Activated T-helper 9 cell treated with anti-CD3 and anti-CD28 coated beads, Interleukin-2, amount 50 U/mL, for 16 hours (primary cell): ENCODE measurements at places on chromosomes 5 and 9.

DNA sequence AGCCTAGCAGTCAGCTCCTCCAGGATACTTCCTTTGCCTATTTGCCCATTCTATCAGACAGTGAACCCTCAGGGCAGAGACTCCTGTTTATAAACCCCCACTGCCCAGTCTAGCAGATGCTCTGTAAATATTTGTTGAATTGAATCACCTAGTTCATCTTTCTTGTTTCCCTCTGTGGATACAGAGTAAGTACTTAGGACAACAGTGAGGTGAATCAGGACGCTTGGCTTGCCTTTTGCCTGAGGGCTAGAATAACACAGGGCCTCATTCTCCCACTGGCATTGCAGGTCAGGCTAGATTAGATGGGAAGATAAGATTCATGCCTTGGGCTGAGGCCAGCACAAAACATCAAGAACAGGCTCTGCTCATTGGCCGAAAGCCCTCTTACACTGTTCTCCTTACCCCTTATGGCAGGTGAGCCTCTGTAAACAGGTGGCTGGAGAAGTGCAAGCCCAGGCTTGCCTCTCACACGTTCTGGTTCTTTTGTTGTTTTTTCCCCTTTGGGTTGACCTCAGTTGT, 22.2 kb downstream of the TNFSF8 start:
- DNase-seq = no peak

DNA sequence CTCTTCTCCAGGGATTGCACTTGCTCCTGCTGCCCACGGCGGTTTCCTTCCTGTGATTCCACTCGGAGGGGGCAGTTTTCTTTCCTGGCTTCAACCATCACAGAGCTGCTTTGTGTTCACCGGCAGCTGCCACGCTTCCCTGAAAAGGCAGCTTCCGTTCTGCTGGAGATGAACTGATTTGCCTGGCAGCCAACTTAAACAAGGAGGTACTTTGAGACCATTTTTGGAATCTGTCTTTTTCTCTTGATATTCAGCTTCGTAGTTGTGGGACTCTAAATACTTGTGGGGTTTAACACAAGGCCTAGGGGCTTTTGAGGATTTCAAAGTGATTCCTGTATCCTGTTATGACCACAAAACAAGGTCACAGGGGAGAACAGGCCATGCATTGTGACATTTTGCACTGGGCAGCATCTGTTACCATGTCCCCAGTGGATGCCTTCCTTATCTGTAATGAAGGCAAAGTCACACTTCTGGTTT, 192.0 kb downstream of the MTRR start:
- no peak for DNase-seq

DNA sequence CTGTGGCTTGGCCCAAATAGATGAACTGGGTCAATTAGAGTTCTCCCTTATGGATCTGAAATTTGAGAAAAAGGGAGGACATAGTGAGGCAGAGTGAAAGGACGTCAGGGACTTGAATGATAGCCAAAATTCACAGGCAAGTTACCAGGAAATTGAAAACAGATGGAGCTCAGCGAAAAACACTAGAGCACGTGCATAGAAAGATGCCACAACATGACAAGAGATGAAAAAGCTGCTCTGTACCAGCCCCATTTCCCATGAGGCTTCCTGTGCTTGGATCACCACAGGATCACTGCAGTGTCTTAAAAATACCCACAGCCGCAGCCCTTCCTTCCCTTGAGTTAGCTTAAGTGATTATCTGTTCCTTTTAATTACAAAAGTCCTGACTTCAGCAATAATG, 39.0 kb upstream of the HOMER1 start:
- no peak for DNase-seq

GRCh38 chr9:82810915-82811314, 252.0 kb downstream of the RASEF start:
- DNase-seq = no peak

GRCh38 chr5:139994234-139994633, 48.9 kb downstream of the NRG2 start:
- no peak for DNase-seq

GRCh38 chr5:42021923-42022322, 96.8 kb downstream of the FBXO4 start:
- DNase-seq = no peak

- DNase-seq = no peak
These were observed 42.1 kb downstream of the CXXC5 start for GRCh38 chr5:139690064-139690802.

GRCh38 chr5:117590944-117591343, 1016.3 kb upstream of the SEMA6A start:
- no peak for DNase-seq

- no peak for DNase-seq
These were observed 52.8 kb downstream of the GDA start for GRCh38 chr9:72202009-72202408.

GRCh38 chr5:140018920-140019644, 24.0 kb downstream of the NRG2 start:
- no peak for DNase-seq

- DNase-seq = no peak
These were observed 8.9 kb upstream of the SMIM32 start for GRCh38 chr5:136201870-136202269.

DNA sequence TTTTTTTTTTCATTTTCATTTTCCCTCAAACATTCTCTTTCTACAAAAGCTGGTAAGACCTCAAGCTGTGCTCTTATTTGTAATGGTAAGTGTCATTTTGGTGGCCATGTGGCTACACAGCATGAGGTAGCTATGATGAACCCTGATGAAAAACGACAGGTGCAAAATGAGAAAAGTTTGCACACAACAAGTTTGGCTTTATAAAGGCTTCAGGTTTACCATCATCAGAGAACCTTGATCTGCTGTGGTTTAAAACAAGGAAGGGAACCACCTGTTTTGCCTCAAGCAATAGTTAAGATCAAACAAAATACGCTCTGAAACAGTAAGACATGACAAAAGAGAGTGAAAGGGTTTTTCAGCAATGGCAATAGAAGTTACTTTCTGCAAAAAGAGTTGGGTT, 1124.6 kb upstream of the ACO1 start:
- no peak for DNase-seq

GRCh38 chr5:129135633-129136032, 41.1 kb downstream of the ISOC1 start:
- DNase-seq = no peak

GRCh38 chr5:175461370-175461769, 17.0 kb upstream of the SFXN1 start:
- no peak for DNase-seq

DNA sequence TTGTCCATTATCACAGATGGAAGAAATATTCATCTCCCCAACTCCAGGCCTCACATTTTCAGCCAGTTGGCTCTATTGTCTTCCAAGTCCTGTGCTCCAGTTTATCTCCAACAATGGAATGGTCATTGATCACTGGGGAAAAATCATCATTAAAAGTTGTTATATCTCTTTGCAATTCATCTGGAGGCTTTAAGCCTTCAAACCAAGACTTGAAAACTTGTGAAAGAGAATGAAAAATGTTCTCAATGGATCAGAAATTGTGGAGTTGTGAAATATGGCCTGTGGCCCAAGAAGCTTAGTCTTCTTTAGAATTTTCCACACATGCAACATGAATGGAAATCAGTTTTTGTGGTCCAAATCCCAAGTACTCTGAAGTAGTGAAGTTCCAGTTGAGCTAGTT, 569.6 kb downstream of the EBF1 start:
- DNase-seq = no peak

DNA sequence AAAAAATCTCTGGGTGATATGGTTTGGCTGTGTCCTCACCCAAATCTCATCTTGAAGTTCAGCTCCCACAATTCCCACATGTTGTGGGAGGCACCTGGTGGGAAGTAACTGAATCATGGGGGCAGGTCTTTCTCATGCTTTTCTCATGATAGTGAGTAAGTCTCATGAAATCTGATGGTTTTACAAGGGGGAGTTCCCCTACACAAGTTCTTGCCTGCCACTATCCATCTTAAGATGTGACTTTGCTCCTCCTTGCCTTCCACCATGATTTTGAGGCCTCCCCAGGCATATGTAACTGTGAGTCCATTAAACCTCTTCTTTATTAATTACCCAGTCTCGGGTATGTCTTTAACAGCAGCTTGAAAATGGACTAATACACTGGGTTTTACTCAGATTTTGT, 513.9 kb downstream of the TLE4 start:
- DNase-seq = no peak

DNA sequence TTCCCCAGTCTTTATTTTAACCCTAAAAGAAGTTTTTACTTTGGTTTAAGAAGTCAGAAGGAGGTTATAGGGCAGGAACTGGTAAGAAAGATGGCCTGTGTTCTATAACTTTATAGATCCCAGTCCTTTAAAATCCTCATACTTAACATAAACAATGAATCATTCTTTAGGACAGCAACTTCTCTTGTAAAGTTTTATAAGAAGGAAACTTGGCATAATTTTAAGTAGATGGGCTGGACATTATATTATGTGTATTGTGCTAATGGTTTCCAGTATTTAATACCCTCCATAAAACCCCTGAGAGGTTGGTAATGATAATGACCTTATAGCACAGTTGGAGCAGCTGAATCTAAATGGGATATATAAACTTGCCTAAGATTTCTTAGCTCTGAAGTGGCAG, 247.2 kb downstream of the FAM170A start:
- DNase-seq = no peak

- DNase-seq = no peak
These were observed 549.9 kb downstream of the IRX1 start for GRCh38 chr5:4145511-4145910.

DNA sequence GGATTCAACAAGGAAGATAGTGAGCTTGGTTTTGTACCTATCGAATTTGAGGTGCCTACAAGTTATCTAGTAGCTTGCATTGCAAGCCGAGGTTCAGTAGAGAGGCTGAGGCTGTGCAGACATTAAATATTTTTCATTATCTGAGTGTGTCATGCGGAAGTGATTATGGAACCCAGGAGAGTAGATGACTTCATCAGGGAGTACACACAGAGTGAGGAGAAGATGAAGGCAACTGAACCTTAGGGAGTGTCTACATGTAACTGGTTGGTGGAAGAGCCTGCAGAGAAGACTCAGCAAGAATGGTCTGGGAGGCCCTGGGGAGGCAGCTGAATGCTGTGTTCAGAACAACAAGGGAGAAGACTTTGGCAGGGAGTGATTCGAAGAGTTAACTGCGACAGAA, 393.9 kb downstream of the ARHGEF28 start:
- DNase-seq = no peak

DNA sequence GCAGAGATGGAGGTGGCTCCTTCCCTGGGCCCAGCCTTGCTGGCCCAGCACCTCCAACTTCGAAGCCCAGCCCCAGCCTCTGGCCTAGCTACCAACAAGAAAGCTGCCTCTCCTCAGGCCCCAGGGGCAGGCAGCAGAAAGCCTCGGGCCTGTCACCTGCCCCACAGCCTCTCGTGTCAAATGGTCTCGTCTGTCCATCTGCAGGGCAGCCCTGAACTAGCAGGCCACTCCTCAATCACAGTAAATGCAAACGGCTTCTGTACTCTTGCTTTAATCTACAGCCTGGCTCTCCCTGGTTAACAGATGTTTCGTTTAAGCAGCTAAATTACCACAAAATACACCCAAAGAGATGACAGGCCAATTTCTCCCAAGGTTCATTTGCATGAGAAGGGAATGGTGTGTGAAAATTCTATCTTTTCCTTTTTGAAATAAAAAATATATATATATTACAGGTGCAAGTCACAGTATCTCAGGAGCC, 21.5 kb downstream of the VAV2 start:
- no peak for DNase-seq

DNA sequence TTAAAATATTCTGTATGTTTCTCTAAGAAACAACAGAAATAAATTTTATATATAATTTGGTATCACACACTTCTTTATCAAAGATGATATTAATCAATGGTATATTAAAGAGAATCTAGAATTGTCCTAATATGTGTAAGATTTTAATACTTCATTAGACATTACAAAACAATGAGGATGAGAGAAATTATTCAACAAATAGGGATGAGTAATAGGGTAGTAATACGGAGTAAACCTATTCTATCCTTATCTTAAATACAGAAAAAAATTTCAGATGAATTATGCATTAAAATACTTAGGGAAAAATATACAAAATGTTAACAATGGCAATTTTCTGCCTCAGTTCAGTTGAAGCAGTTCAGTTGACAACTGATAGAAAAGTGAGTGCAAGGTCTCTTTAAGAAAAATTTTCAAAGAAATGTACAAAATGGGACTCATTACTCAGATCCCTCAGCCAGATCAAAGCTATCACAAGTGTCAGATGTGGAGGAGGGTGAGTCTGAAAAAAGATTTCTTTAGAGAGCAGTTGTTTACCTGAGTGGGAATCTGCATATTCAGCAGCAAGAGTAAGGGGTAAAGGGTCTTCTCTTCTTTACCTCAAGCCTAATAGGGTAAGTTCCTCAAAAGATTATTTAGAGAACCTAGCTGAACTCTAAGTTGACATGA, 56.7 kb upstream of the GCNT4 start:
- no peak for DNase-seq

DNA sequence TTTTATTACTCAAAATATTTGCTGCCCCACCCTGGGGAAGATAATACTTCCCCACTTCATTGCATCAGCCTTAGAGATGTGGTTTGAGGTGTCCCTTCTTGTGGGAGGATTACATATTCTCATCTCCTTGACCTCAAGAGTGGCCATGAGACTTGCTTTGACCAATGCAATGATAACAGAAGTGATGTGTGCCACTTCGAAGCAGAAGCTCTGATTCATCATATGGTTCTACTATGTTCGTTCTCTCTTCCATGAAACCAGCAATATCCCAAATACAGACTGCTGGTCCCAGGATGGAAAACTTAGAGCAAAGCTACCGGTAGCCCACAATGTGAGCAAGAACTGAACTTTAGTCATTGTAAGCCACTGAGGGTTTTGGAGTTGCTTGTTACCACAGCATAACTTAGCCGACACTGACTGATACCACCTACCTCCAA, 92.0 kb downstream of the THBS4 start:
- no peak for DNase-seq

DNA sequence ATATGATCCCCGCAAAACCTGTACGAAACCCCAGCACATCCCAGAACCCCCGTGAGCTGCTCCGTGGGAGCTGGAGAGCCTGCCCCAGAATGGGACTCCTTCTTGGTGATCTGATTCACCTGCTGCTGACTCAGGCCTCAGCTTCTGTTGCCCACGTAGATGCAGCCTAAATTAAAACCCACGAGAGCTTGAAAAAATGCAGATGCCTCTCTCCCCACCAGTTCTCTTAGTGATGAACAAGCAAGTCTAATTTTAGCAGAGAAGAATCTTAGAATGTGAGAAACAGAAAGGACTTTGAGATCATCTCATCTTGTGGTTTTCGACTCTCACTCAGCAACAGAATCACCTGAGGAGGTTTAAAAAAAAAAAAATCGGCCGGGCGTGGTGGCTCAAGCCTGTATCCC, 57.6 kb downstream of the TMOD1 start:
- DNase-seq = no peak

DNA sequence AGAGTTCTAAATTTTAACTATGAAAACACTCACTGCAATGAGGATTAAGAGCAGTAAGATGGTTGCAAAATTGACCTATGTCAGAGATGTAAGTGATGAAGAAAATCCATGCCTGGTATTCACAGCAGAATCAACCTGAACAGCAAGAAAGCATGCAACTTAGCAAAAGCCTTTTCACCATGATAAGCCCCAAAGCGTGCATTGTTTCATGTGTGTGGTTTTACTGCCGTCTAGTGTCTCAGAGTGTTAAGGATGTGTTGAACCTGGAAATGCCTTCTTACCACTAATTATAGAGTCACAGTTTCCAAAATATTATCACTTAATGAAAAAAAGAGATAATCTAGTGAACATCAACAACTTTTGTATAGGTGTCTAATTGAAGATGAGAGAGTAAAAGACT, 415.2 kb upstream of the TRPC7 start:
- no peak for DNase-seq

GRCh38 chr5:130545291-130545690, 619.8 kb downstream of the HINT1 start:
- DNase-seq = no peak
